Activated naive CD4-positive, alpha-beta T cell treated with anti-CD3 and anti-CD28 coated beads, Interleukin-2, amount 10 ng/mL, durations not matched to agents 5 hours and 36 hours (primary cell): ENCODE measurements at places on chromosomes 11 and 22. TPM values are rescaled to one million over a fixed set of nuclear protein-coding genes. Genes with fewer than 3 reads are reported as not detected.

GUCD1 gene
- total RNA-seq, result 108 TPM

CLMP gene
- 0.66 TPM for total RNA-seq

CDC45 gene
- 47.9 TPM for total RNA-seq

NFAM1 gene
- 0.05 TPM for total RNA-seq

SRPRA gene
- 108 TPM for total RNA-seq

YPEL4 gene
- total RNA-seq, result 1.3 TPM
